ENCODE measurements at places on chromosomes 2 and 18.

- peak; percentile 64 for DNase-seq
Observed at GRCh38 chr2:224982226-224982625, 60.0 kb downstream of the DOCK10 start.

GRCh38 chr2:63719052-63719451, 122.6 kb upstream of the UGP2 start:
- DNase-seq: no peak

- DNase-seq: no peak
Observed at GRCh38 chr2:54809819-54810218, 86.4 kb downstream of the EML6 start.

- no peak for DNase-seq
Observed at GRCh38 chr2:84946204-84947009, 24.6 kb upstream of the KCMF1 start.

GRCh38 chr2:108632332-108633160, 86.7 kb upstream of the RANBP2 start:
- DNase-seq: no peak

DNA sequence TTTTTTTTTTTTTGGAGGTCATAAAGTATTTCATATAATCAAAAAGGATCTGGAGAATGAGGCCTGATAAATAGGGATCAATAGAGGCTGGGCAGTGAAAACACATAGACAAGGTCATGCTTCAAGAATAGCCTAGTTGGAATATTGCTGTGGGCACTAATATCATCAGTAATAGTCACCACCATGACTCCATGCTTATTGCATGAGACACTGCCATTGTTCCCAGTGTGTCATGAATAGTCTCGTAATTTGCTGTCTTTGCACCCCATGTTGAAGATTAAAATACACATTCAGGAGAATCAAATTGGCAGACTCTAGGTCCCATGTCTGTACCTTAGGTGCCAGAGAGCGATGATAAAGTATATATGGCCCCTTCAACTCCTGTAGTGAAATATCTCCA, 10.3 kb downstream of the ASXL3 start:
- DNase-seq: no peak

GRCh38 chr2:43420389-43420801, 175.4 kb downstream of the THADA start:
- no peak for DNase-seq

GRCh38 chr2:219248845-219249202, 3.5 kb downstream of the STK16 start:
- no peak for DNase-seq

GRCh38 chr2:182361477-182361876, 65.4 kb downstream of the PDE1A start:
- no peak for DNase-seq

GRCh38 chr2:122033778-122034177, 278.3 kb downstream of the TSN start:
- no peak for DNase-seq

DNA sequence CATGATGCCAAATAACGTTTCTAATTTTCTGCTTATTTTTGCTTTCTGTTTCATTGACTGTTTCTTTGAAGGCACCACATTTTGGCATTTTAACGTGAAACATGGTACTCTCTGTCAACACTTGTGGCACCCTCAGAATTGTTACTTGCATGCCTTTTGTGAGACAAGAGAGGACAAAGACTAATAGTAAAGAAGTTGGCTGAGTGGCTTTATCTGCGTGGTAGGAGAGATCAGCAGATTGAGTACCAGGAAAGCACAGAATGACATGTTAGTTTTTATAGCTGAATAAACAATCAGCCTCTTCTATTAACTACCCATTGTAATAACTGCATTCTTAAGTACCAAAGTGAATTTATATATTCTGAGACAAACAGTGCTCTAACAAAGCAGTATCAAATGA, 8.6 kb downstream of the ZNF638 start:
- DNase-seq: no peak

- DNase-seq: no peak
Observed at GRCh38 chr2:19702267-19702666, 199.5 kb downstream of the TTC32 start.

- no peak for DNase-seq
Observed at GRCh38 chr2:393711-394696, 106.1 kb upstream of the ALKAL2 start.

DNA sequence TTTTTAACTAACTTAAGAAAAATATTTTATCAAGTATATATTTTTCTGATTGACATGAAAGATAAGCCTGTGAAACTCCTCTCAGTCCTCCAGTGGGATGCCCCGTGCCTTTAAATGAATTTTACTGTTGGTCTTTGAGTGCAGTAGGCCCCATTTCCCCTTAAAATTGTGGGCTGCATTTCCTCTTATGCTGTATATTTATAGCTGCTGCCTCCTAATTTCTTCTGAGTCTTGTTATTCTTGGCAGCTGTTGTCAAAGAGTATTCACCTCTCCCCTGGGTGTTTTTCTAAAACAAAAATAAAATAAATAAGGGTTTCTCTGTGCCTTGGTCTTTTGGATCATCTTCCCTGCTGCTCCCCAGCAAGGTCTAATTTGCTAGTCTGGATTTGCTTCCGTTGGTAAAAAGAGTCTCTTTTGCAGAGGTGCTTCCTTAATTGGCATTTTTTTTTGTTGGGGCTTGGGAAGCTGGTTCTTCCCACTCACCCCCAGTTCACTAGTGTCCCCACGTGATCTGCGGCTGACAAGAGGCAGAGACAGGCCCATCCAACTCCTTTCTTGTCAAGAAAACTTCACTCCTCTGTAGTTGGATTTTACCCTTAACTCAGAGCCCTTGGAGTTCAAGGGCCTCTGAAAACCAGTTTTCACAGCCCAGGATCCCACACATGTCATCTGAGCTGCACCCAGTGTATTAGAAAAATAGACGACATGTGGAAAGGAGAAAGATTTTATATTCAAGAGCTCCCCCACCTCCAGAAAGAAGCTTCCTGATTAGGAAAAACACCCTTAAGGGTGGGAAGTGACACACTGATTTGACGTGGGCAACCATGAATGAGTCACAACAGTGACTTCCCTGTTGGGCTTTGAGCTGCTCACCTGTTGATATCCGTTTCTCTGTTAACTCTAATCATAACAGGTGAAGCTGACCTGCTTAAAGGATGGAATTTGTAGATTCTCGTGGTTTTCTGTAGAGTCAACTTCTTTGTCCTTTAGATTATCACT, 431.5 kb downstream of the DCDC2C start:
- no peak for DNase-seq

DNA sequence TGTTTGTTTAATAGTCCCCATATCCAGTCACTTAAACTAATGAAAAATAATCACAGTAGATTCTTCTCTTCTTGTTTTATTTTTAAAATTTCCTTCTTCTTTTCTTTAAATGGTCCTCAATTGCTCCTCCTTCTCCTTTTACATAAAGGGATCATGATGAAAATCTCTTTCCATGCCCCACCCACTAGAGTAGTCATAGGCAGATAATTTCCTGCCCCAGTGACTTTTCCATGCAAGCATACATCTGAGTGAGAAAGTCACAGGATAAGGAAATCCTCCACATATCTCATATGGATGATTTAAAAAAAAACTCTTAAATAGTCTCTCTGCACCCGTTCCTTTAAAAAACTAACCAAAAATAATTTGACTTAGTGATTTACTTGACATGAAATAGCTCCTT, 552.3 kb upstream of the SETBP1 start:
- no peak for DNase-seq

GRCh38 chr2:150983314-150983897, 278.3 kb downstream of the RBM43 start:
- no peak for DNase-seq

DNA sequence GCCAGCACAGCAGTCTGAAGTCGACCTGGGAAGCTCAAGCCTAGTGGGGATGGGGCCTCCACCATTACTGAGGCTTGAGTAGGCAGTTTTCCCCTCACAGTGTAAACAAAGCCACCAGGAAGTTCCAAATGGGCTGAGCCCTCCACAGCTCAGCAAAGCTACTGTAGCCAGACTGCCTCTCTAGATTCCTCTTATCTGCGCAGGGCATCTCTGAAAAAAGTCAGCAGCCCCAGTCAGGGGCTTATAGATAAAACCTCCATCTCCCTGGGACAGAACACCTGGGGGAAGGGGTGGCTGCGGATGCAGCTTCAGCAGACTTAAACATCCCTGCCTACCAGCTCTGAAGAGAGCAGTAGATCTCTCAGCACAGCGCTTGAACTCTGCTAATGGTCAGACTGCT, 218.4 kb upstream of the VRK2 start:
- DNase-seq: no peak

GRCh38 chr2:96801786-96802595, 14.1 kb upstream of the CNNM3 start:
- no peak for DNase-seq

DNA sequence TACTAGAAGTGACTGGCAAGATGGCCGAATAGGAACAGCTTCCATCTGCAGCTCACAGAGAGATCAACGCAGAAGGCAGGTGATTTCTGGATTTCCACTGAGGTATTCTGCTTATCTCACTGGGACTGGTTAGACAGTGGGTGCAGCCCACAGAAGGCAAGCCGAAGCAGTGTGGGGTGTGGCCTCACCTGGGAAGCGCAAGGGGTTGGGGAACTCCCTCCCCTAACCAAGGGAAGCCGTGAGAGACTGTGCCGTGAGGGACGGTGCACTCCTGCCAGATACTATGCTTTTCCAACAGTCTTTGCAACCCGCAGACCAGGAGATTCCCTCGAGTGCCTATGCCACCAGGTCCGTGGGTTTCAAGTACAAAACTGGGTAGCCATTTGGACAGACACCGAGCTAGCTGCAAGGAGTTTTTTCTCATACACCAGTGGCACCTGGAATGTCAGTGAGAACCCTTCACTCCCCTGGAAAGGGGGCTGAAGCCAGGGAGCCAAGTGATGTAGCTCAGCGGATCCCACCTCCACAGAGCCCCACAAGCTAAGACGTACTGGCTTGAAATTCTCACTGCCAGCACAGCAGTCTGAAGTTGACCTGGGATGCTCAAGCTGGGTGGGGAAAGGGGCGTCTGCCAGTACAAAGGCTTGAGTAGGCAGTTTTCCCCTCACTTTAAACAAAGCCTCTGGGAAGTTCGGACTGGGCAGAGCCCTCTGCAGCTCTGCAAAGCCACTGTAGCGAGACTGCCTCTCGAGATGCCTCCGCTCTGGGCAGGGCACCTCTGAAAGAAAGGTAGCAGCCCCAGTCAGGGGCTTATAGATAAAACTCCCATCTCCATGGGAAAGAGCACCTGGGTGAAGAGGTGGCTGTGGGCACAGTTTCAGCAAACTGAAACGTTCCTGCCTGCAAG, 40.1 kb downstream of the PLEK start:
- no peak for DNase-seq

- DNase-seq: no peak
Observed at GRCh38 chr2:16587601-16588000, 78.0 kb downstream of the CYRIA start.

DNA sequence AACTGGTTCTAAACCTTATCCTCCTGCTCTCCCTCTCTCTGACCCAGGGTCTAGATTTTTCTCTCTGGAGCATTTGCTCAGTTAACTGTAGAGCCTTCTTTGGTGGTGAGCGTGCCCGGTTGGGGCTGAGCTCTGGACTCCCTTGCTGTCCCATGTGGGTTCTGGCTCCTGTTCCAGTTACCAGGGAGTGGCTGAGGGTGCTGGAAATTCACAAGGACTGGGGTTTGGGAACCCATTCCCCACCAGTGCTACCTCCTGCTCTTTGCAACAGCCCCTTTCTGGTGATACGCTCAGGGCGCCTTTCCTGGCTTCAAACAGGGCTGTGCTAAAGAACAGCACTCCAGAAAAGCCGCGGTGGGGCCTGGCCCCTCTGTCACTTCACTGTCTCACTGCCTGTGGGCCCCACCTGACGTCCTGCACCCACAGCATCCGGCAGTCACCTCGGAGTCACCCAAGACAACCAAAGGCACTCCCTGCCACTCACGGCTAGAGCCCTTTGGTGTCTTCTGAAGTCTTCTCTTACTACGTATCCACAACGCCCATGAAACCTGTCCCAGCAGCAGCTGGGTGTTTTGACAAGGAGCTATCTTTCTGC, 41.3 kb downstream of the CAPN13 start:
- DNase-seq: no peak

DNA sequence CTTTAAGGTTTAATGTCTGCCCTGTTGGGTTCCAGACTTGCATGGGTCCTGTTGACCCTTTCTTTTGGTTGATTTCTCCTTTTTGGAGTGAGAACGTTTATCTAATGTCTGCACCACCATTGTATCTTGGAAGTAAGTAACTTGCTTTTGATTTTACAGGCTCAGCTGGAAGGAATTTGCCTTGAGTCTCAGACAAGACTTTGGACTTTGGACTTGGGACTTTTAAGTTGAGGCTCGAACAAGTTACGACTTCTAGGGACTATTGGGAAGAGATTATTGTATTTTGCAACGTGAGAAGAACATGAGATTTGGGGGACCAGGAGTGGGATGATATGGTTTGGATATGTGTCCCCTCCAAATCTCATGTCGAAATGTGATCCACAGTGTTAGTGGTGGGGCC, 267.7 kb downstream of the GLI2 start:
- DNase-seq: no peak

DNA sequence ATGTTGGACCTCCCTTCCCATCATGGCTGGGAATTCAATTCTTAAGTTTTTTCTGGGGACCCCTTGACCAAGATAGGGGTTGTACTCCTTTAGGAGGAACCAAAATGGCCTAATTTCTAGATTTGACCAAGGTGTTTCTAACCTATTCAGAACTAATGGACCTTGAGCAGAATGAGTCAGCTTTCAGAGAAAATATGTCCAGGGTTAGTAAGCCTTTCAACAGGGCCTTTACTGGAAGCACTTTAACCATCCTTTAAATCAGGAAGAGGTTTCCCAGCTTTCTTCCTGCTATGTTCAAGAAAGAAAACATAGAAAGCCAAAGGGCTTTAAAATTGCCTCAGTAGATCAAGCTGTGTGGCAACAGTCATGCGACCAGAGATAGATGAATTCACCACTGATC, 1184.9 kb upstream of the ACVR2A start:
- DNase-seq: no peak

GRCh38 chr2:188512456-188512855, 220.8 kb downstream of the GULP1 start:
- DNase-seq: no peak

GRCh38 chr18:39801010-39801409, 2154.0 kb upstream of the PIK3C3 start:
- no peak for DNase-seq

DNA sequence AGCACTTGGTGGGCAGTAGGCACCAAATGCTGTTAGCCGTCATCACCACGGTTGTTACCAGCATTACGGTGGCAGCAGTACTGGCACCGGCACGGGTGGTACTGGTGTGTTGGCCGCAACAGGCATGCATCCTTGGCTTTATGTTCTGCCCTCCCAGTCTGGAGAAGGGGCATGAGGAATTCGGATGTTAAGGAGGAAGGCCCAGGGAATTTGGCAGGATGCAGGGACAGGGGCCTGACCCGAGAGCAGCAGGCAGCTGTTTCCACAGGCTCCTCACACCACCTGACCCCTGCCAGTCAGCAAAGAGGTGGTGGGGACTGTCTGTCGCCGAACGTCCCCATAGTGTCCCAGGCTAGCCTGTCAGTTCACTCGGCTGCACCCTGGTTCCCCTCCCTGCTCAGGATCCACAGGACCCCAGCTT, 79.0 kb downstream of the EDAR start:
- DNase-seq: no peak

GRCh38 chr2:69890881-69891280, 2.9 kb upstream of the SNRNP27 start:
- no peak for DNase-seq

- no peak for DNase-seq
Observed at GRCh38 chr2:3244486-3244885, 133.1 kb downstream of the EIPR1 start.

GRCh38 chr2:128421861-128422311, 103.2 kb upstream of the HS6ST1 start:
- DNase-seq: no peak
